ENCODE measurements at places on chromosomes 16 and 17.

DNA sequence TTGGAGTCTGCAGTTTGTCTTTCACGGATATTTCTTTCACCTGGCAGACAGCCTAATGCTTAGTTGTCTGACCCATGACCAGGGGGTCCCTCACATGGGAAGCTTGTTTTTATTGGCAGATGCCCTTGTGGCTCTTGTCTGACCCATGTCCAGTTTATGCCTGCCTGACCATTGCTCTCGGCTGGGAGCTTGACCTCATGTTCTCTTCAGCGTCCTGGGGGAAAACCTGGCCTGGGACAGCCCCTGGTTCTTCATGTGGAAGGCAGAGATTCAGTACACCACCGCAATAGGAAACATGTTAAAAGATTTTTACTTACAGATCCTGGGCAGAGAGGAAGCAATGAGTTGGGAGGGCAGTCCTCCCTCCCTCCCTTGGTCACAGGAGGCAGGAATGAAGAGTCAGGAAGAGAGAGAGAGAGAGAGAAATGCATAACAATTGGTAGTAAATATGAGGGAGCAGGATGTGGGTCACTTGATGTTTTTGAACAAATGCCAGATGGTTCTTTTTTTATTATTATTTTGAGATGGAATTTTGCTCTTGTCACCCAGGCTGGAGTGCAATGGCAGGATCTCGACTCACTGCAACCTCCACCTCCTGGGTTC lies 302.7 kb upstream of the MYOCD start:
- no peak for DNase-seq

DNA sequence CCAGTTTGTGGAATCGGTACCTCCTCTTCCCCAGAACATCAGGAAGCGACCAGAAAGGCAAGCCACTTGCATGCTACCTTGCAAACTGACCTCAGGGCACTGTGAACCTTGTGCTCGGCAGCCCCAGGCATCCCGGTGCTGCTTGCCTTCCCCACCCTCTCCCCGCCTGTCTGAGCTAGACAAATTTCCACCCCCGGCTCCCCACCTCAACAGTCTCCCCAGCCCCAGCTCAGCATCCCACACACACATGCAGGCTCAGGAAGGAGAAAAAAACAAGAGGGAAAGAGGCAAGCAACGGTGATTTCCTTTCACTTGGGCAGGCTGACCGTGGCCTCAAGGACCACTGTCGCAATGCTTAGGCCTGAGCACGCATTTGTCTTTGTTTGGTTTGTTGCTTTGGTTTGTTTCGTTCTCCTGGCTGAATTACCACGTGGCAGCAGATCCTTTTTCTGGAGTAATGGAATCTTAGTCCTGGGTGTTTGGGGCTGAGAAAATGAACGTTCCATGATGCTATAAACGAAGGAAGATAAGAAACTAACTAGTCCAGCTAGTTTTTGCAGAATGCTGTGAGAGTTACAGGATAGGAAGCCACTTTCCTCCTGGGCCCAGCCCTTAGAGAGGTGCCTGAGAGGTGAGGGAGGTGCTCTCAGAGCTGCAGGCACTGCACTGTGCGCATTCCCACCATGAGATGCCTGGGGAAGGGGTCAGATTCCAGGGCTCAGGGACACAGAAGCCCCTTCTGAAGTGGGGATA lies 27.9 kb downstream of the SDK2 start:
- DNase-seq = no peak

DNA sequence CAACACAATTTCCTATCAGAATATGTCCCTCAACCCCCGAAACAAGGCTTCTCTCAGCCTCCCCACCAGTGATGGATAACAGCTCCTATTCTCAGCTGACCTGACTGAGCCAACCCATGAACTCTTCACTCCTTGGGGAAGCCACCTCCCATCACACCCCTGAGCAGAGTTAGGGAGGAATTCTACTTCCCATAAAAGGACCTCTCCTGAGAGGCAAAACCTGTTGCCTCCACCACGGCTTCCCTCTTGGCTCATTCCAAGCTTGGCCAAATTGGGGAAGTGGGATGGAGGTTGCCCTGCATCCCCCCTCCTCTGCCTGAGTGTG lies 5.7 kb upstream of the RASL10B start:
- DNase-seq = no peak

DNA sequence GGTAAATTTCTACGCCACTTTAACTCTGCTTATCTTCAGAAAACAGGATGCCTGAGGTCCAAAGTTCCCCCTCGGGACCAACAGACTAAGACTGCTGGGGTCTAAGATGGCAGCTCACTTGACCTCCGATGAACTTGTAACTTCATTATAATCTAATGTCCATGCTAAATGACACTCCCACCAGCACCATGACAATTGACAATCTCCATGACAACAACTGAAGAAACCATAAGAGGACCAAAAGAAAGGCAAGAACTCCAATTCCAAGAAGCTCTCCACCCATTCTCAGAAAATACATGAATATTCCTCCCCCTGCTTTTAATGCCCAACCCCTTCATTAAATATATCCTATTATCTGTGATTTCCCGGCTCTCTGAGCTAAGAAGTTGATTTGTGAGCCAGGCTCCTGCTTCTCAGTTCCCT lies 7.5 kb downstream of the CCL4 start:
- DNase-seq = no peak

- DNase-seq = no peak
These were observed 210.0 kb upstream of the DYNLRB2 start for GRCh38 chr16:80330803-80331202.

- no peak for DNase-seq
These were observed 46.2 kb downstream of the SMPD3 start for GRCh38 chr16:68401871-68402747.

DNA sequence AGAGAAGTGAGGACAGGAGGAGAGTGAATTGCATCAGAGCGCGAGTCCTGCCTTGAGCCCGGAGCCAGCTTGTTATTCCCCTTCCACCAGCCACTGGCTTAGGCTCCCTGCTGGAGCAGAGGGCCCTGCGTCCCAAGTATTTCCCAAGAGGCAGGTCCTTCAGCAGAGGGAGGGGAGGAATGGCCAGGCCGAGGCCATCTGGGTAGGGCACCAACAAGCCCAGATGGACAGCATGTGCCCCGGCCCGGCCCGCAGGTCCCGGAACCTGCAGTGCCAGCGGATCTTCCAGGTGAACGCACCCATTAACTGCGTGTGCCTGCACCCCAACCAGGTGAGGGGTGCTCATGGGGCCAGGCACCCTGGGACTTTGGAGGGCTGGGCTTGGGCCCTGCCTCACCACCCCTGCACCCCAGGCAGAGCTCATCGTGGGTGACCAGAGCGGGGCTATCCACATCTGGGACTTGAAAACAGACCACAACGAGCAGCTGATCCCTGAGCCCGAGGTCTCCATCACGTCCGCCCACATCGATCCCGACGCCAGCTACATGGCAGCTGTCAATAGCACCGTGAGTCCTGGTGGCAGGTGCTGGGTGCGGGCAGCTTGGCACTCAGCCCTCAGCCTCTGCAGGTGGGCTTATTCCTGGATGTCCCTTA lies 1.7 kb downstream of the MLST8 start:
- DNase-seq = no peak

GRCh38 chr17:48973806-48974205 lies 5.4 kb upstream of the GIP start:
- DNase-seq = no peak

DNA sequence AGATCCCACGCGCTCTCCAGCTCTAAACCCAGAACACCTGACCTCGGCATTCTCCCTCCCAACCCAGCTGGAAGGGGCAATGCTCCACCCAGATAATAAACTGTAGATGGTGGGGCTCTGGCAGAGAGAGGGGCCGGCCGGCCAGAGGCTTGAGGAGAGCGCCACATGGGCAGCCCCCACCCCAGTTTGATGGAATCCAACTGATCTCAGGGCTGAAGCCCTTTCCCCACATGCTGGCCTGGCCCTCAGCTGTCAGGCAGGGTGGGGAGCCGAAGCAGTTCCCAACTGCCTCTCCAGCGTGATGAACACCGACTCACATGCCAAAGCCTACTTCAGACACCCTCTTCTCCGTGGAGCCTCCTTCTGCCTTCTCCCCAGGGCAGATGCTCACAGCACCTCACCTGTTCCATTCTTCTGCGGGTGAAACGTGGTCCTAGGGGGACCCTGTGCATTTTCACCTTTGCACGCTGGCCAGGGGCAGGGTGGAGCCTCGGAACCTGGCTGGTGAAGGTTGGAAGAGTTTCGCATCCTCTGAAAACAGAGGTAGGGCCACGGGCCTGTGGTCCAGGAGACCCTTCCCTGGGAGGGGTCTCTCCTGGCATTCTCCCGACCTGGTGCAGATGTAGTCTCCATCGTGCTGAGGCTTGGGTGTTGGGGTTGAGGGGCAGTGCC lies 65.7 kb upstream of the ZNF469 start:
- DNase-seq = no peak

DNA sequence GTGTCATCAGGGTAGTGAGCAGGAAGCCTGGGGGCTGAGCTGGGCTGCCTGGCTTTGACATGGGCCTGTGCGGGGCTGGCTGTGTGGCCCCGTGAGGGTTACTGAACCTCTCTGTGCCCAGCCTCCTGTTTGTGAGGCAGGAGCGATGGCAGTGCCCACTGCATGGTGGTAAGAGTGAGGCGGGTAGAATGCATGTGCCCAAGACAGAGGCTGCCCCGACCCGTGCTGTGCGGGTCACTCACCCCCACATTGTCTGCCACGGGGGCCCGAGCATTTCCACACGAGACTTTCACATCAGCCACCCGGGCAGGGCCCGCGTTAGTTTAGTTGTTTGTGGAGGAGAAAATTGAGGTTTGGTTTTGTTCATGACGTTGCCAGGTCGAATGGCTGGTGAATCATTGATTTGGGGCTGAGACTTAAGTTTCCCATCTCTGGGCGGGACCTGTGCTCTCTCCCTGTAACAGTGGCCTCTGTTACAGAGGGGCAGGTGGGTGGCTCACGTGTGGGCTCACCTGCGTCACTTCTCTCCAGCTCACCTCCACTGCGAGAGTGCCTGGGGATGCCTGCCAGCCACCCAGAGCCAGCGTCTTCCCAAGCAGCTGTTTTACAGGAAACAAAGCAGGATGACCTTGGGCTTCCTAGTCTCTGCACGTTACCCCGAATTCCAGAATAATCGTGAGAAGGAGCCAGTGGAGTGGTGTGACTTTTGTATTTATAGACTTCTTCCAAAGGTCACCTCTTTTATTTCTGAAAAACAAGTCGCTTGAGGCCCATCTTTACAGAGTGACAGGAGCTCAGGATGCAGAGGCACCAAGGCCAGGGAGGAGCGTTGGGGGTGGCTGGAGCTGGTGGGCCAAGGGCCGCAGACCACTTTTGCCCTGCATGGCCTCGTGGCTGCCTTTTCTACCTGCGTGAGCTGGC lies 150.6 kb downstream of the RPTOR start:
- no peak for DNase-seq

GRCh38 chr17:70677783-70678647 lies 508.7 kb downstream of the KCNJ2 start:
- no peak for DNase-seq

DNA sequence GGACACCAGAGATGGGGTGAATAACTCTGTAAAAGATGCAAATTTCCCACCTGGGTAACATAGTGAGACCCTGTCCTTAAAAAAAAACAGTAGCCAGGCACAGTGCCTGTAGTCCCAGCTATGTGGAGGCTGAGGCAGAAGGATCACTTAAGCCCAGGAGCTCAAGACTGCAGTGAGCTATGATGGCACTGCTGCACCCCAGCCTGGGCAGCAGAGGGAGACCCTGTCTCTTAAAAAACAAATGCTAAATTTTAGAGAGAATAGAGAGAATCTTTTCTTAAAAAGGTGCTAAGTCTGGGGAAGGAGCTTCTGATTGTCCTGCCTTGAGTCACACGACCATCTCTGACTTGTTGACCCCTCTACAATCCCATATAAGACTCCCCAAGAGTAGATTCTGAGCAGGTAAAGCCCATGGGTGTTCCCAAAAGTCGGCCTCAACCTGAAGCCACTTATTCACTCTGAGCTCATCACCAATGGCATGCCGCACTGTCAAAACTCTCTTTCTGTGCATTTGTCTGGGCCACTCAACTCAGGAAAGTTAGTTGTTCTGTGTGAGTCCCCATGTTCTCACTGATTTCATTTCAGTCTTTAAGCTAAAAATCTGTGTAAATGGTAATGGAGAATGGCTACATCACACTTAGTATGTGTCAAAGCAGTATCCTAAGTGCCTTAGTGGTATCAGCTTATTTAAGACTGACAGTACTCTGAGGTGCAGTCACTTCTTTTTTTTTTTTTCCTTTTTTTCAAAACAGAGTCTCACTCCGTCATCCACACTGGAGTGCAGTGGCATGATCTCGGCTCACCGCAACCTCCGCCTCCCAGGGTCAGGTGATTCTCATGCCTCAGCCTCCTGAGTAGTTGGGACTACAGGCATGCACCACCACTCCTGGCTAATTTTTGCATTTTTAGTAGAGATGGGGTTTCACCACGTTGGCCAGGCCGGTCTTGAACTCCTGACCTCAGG lies 41.6 kb downstream of the PRKCB start:
- DNase-seq = peak; percentile 29

DNA sequence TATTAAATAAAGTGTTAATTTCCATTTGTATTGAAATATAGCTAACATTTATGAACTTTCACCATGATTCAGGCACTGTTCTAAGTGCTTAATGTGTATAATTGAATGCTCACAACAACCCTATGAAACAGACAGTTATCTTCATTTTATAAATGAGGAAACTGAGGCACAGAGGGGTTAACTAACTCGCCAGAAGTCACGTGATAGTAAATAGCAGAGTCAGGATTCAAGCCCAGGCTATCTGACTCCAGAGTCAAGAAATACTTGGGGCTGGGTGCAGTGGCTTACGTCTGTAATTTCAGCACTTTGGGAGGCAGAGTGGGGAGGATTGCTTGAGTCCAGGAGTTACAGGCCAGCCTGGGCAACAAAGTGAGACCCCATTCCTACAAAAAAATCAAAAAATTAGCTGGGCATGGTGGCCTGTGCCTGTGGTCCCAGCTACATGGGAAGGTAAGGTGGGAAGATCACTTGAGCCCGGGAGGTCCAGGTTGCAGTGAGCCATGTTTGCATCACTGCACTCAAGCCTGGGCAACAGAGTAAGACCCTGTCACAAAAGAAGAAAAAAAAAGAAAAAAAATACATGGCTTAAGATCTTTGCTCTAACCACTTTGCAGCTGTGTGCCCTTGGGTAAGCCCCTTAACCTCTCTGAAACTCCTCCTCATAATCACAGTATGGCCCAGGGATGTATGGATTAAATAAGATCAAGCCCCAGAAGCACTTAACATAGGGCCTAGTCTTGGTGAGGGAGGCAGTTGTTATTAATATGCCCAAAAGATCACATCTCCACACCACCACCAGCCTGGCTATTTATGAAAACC lies 29.0 kb downstream of the WSB1 start:
- DNase-seq = no peak

DNA sequence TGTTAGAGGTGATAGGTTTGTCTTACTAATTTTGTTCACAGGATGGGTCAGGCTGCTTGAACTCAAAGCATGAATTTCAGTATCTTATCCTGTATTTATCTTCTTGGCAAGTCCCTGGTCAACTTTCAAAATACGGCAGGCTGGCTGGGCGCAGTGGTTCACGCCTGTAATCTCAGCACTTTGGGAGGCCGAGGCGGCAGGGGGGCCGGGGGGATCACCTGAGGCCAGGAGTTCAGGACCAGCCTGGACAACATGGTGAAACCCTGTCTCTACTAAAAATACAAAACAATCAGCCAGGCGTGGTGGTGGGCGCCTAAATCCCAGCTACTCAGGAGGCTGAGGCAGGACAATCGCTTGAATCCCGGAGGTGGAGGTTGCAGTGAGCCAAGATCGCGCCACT lies 25.0 kb upstream of the RSL1D1 start:
- no peak for DNase-seq
